Activated CD4-positive, alpha-beta T cell treated with anti-CD3 and anti-CD28 coated beads for 4 hours (primary cell): ENCODE measurements at places on chromosomes 1 and 21.

- DNase-seq: no peak
These were observed 77.8 kb upstream of the SPAG17 start for GRCh38 chr1:118262865-118263264.

DNA sequence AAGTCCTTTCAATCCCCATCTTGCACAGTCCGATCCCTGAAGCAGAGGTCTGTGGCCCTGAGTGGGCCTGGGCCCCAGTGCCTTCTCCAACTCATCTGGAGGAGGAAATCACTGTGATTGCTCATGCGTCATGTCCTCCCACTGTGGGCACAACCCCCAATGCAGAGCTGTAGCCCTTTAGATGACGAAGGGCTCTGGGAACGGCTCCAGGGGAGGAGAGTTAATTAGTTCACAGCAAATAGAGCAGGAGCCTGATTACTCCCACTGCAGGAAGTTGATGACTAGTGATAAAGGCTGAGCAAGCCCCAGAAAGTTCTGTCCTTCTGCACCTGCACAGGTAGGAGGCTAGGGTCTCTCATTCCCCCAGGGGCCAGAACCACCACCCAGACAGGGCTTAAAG is 111.5 kb downstream of the CCDC185 start:
- DNase-seq: no peak

- no peak for DNase-seq
These were observed 697 bp downstream of the PRDM16 start for GRCh38 chr1:3069491-3070308.

- DNase-seq: no peak
These were observed 6.6 kb upstream of the TRAF3IP3 start for GRCh38 chr1:209749205-209749604.

DNA sequence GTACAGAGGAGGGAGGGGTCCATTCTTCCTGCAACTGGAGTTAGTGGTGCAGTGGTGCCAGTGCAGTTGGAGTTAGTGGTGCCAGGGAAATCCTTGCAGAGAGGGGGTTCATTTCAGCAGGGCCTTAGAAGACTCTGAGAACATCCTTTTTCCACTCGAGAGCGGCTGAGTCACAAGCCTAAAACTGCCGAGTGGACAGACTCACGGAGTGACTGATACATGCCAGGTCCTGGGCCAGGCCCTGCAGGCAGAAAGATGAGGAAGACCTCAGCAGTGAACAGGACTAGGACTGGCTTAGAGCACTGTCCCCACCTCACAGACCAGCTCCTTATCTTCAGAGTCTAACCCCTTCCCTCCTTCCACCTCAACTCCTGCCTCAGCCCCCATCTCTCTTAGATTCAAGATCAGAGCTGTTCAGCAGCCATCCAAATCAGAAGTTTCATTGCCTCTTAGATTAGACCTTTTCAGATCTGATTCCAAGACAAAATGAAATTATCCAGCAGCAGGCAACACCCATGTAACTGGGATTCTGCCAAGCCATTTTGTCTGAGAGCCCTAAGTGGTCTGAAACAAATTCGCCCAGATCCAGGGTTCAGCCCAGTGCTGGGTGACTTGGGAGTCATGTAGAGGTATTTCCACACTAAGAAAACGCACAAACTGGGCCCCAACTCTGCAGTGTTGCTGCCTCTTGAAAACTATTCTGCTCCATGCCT is 12.7 kb upstream of the IKBKE start:
- no peak for DNase-seq

DNA sequence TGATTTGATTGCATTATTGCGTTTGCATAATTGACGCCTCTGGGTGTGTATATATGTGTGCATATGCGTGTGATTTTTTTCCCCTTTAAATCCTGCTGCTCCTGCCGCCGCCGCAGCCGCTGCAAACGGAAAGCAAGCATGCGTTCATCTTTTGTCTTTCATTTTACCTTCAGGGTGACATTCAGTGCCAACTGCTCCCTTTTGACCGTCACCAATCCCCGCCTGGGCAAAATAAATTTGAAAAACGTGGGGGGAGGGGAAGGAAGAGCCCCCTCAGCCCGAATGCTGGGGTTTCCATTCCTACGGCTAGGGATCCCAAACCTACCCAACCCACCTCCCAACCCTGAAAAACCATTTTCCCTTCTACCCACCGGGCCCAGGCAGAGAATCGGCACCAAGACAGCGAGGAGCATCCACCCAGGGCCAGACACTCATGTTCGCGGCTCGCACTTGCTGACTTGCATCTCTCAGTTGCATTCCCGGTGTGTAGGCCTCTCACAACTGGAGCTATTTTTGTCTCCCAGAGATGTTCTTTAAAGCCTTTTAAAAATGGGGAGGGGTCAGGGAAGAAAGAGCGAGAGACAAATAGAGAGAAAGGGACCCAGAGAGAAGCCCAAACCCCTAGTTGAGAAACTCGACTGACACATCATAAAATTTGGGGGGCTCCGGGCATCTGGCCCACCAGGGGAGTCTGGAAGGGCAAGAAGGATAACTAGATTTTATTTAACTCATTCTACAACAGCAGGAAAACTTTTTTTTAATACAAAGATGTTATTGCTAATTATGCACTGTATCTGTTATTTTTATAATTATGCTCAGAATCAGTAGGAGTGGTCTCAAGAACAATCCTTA is 367.1 kb upstream of the ESRRG start:
- DNase-seq: no peak

GRCh38 chr1:67053535-67053784 is 488 bp downstream of the SLC35D1 start:
- DNase-seq: no peak

- DNase-seq: no peak
These were observed 20.6 kb upstream of the VTCN1 start for GRCh38 chr1:117231312-117231711.

DNA sequence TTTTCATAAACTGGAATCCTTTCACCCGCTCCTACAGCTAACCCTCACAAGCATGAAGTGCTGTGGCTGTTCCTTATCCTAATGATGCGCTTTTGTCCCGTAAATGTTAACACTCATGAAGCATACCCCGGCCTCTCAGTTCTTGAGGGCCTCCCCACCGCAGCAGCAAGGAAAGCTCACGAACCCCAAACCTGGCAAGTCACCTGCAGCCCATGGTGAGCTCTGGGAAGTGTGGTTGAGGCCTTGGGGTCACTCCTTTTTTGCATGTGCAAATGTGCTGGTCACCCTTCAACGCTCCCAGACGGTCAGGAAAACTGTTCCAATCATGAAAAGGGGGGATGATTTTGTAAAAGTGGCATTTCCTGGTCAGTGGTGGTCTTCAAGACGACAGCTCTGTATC is 124.6 kb downstream of the PRDM2 start:
- no peak for DNase-seq

DNA sequence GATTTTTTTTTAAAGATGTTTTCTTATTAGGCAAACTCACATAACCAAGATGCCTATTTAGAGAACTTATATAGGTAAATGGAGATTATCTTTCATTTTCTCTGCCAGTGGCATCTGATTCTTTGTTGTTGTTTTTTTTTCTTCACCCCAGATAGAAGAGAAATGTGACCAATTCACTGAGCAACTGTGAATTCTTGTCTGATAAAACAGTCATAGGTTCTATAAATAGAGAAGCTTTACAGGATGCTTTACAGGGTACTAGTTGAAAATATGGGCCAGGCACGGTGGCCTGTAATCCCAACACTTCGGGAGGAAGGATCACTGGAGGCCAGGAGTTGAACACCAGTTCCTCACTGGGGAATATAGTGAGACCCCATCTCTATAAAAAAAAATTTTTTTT is 50.7 kb upstream of the LAMC2 start:
- DNase-seq: no peak

DNA sequence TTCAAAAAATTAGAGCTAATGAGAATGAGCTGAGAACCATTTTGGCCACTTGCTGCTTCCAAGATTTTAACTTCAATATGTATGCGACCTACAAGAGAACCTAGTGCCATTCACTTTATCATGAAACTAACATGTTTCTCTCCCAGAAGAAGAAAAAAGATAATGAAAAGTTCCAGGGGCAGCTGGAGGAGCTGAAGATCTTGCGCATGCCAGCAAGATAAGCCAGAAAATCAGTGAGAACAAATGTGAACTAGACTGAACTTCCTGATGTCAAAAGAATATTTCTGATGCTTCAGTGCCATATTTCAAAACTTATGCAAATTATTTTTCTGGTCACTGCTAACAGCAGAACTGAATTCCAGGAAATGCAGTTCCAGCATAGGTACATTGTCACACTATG is 1265.1 kb downstream of the BRINP3 start:
- DNase-seq: no peak

DNA sequence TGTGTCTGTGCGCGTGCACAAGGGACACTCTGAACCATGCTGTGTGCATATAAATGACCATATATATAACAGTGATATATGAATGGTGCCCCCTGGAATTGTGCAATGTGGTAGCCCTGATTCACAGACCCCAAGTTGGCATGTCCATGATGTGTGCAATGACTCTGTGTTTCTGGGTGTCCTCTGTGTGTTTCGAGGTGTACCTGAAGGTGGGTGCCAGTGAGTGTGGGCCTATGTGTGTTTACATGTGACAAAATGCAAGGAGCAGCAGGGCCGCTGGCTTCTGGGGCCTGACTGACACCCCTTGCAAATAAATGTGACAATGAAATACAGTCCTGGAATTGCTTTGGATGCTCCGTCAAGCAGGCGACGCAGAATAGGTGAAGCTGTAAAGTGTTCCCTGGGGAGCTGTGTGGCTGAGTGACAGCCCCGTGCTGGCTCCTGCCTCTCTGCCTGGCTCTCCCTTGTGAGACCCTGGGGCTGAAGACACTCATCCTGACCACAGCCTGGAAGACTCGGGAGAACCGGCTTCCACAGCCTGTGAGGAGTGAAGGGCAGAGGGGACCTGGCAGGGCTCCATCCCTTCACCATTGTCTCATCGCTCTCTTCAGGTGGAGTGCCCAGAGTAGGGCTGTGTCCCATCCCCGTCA is 38.2 kb upstream of the CSF3R start:
- DNase-seq: no peak

- DNase-seq: no peak
These were observed 14.9 kb upstream of the MACF1 start for GRCh38 chr1:39189592-39190041.

DNA sequence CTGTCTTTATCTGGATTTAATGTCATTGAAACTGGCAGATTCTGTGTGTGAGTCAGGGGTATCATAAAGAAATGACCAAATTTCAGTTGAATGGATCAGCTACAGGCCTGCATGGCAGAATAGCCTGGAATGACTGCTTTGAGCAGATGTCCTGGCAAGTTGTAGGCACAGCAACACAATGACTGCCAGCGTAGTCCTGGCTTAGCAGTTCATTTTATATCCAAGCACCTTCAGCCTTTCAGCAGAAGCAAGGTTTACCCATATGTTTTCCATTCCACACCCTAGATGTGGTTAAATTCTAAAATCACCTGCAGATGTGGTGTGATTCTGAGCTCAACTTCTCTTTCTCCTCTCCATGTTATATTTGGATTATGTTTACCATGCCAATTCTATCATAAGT is 22.3 kb upstream of the PTGFR start:
- DNase-seq: no peak

GRCh38 chr1:196545222-196545621 is 63.0 kb downstream of the KCNT2 start:
- DNase-seq: no peak

DNA sequence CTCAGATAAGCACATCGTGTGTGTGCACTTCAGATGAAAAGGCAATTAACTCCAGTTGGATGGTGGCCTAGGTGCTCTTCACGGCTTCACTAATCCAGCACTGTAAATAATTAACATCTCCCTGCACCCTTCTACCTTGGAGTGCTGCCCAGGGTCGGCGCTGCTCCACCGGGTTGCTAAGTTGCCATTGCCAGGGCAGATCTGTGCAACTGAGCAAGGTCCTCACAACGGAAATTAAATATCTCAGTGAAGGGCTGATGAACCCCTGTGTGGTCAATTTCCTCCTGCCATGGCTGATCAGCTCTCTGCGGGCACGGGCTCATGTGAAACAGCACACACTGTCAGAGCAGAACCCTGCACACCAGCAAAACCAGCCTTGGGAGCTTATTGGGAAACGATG is 63.2 kb downstream of the SYDE2 start:
- DNase-seq: no peak

DNA sequence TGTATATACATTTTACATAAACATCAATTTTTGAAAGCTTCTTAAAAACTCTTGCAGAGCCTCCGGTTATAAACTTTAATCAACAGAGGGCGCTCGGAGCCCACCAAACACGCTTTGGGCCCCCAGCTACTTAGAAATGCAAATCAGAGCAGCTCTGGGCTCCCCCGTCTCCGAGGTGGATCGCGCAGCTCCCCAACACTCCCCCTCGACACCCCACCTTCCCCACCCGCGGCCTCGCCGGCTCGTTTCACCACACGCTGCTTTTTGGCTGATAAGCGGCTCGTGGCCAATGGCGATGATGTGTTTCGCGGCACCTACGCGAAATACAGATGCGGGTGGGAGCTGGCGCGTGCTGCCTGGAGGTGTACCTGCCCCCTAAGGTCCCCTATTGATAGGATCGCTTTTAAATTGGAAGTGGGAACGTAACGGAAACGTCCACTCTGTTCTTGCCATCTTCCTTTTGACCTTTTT is 1.7 kb upstream of the KIF26B start:
- DNase-seq: peak; percentile 57

DNA sequence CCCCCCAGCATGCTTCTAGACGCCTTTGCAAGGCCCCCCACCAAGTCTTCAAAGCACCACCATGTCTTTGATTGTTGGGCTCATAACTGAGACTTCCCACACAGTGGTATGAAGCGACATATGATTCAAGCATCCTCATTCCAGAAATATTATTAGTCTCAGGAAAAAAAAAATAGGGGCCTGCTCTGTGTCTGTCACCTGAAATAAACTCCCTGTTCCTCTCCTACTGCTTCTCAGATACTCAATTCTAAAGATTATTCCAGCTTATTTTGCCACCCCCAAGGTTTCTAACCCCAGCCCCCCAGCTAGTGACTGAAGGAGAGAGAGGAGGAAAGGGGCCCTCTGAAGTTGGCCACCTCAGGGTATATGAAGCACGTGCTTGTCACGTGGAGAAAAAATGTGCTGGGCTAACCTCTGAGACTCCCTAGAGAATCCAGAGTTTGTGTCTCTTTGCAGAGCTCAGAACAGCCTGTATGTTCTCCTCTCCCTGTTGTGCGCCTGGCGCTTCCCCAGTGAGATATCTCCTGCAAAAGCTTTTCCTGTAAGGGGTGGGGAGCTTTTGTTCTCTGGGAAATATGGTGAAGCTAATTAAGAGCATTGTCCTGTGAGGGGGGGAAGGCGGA is 35.9 kb upstream of the RASAL2 start:
- no peak for DNase-seq

GRCh38 chr1:7539769-7540175 is 231.3 kb upstream of the VAMP3 start:
- no peak for DNase-seq

DNA sequence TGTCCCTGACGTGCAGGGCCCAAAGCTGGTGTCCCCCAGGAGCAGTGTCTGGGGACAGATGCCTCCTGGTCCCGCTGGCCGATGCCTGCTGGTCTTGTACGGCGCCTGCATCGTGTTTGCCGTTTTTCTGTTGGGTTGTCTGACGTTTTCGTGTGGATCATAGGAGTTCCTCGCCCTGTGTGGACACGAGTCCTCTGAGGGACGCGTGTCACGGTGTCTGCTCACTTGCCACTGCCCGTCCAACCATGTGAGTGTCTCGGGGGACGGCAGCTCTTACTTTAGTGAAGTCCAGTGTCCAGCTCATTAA is 7.4 kb downstream of the MIB2 start:
- no peak for DNase-seq
